Urinary bladder (tissue), 4 donors: ENCODE measurements at places on chromosomes 6 and 20.

- no peak for DNase-seq
Observed at GRCh38 chr20:46865824-46866223, 28.8 kb upstream of the EYA2 start.

DNA sequence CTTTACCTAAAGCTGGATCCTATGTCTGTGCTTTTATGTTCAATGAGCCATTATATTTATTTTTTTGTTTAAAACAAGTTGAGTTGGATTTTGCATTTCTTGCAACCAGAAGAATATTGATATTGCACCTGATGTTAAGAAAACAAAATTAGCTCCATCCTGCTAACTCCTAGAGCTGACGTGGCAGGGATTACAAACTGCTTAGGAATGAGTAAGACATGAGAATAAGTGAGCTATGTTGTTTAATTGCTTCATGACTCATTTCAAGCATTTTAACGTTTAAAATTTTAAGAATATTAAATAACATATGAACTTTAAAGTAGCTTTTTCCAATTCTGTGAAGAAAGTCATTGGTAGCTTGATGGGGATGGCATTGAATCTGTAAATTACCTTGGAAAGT, 663.5 kb downstream of the EPM2A start:
- no peak for DNase-seq

GRCh38 chr6:119476554-119476953, 127.0 kb upstream of the MAN1A1 start:
- no peak for DNase-seq

DNA sequence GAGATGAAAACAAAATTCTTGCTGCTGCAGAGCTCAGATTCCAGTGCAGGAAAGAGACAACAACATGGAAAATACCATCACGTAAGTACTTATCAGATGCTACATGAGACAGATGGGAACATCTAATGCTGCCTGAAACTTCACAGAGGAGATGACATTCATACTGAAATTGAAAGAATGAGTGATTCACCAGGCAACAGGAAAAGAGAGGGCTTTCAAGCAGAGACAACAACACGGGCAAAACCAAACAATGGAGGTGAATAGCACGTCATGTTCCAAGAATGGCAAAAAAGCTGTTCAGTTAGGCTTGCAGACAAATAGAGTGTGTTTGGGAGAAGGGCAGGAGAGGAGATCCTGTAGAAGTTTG, 39.3 kb downstream of the GTF2H5 start:
- no peak for DNase-seq

GRCh38 chr20:42444799-42445198, 744.9 kb downstream of the PTPRT start:
- DNase-seq: no peak

GRCh38 chr6:110404607-110405006, 10.8 kb downstream of the DDO start:
- DNase-seq: no peak

- DNase-seq: no peak
Observed at GRCh38 chr6:13368731-13369115, 40.4 kb upstream of the TBC1D7 start.

GRCh38 chr20:56299362-56299761, 50.8 kb downstream of the MC3R start:
- DNase-seq: no peak

- no peak for DNase-seq
Observed at GRCh38 chr6:132763269-132763668, 5.6 kb upstream of the VNN2 start.

DNA sequence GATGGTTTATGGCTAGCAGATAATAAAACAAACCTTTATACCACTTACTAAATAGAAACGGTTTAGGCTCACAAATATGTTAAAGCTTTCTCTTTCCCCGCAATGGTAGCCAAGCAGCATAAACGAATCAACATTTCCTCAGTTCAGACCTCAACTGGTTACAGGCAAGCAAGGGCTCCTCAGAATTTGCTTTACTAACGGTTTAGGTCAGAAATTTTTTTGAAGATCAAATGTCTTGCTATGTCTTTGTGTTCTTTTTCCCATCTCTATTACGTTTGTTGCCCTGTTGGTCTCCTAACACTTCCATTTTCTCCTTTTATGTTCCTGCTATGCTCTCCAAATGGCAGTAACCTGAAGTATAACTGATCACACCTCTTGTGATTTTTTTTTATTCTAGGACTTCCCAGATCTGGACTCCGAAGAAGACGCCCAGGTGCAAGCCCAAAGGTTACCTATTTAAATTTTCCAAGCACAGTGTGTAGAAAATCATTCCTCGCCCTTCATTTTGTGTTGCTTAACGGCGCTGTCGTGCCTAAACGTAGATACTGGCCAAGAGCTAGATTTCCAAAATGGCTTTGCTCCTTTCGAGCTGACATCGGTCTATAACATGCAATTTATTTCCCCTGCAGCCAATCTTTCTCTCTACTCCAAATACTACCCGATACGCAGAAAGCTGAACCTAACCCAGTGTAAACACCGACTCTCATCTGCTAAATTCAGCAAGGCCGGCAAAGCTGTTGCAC, 717 bp upstream of the ASF1A start:
- no peak for DNase-seq

DNA sequence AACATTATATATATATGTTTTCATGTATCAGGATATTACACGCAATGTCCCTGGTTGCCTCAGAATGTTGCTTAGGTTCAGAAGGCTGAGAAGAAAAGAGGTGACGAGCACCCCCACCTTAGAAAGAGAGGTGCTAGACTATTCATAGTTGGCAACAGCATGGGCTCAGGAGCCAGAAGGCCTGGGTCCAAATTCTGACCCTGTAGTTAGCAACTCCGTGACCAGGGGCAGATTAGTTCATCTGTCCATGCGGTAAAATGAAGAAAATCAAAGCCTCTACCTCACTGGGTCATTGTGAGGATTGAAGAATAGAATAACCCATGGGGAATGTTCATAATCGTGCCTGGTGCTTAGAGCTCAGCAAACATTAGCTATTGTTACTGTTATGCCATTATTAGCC, 5.4 kb upstream of the SIRT5 start:
- DNase-seq: no peak

DNA sequence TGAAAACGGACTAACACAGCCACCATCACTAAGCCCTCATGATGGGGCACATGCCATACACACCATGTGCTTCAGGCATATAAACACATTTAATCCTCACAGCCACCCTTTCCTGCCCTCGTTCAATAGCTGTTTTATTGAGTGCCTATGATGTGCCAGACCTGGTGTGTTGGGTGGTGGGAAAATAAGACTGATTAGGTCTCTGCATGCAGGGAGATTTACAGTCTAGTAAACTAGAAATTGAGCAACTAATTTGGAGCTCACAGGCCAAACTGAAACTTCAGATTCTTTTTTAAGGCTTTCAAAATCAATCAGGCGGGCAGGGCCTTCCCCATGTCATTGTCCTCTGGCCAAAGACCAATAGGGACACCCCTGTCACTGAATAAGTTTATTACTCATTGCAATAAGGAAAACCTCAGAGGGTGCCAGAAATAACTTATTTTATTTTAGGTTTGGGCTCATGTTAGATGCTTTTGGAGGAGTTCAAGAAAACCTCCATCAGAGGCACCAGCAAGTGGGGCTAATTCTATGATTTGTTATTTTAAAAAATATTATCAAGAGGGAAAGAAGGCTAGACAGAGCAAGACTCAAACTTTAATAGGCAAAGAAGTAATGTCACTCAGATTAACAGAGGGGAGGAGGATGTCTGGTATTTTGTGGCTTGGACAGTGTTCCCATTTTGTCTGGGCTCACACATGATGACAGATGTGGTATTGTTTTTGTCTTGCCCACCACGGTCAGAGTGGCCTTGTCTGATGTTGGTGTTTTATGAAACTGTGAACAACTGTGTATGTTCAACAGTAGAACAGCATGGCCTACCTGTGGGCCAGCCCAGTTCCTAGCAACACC, 12.0 kb downstream of the ZFP64 start:
- DNase-seq: no peak

DNA sequence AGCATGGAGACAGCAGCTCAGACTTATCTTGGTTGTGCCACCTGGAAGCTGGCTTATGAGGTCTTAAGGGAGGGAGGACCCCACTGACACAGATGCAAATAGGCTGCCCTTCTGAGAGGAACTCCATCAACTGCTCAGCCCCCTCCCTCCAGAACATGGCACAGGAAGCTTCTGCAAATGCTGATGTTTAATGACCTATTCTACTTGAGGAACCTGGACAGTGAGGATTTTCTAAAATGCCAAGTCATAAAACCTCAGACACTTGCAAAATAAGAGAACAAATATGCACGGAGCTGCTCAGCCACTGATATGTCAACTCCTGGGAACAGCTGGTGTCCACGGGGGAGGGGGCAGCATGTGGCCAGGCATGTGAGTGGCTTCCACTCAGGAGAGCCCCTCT, 3.5 kb downstream of the CST9 start:
- no peak for DNase-seq

GRCh38 chr6:5681480-5681879, 325.2 kb downstream of the NRN1 start:
- no peak for DNase-seq

GRCh38 chr6:650098-650497, 6.8 kb downstream of the HUS1B start:
- DNase-seq: no peak

DNA sequence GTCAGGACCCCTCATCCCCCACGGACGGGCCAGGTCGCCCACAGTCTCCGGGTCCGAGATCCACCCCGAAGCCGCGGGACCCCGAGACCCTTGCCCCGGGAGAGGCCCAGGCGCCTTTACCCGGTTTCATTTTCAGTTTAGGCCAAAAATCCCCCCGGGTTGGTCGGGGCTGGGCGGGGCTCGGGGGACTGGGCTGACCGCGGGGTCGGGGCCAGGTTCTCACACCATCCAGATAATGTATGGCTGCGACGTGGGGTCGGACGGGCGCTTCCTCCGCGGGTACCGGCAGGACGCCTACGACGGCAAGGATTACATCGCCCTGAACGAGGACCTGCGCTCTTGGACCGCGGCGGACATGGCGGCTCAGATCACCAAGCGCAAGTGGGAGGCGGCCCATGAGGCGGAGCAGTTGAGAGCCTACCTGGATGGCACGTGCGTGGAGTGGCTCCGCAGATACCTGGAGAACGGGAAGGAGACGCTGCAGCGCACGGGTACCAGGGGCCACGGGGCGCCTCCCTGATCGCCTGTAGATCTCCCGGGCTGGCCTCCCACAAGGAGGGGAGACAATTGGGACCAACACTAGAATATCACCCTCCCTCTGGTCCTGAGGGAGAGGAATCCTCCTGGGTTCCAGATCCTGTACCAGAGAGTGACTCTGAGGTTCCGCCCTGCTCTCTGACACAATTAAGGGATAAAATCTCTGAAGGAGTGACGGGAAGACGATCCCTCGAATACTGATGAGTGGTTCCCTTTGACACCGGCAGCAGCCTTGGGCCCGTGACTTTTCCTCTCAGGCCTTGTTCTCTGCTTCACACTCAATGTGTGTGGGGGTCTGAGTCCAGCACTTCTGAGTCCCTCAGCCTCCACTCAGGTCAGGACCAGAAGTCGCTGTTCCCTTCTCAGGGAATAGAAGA, 978 bp downstream of the HLA-A start:
- no peak for DNase-seq

DNA sequence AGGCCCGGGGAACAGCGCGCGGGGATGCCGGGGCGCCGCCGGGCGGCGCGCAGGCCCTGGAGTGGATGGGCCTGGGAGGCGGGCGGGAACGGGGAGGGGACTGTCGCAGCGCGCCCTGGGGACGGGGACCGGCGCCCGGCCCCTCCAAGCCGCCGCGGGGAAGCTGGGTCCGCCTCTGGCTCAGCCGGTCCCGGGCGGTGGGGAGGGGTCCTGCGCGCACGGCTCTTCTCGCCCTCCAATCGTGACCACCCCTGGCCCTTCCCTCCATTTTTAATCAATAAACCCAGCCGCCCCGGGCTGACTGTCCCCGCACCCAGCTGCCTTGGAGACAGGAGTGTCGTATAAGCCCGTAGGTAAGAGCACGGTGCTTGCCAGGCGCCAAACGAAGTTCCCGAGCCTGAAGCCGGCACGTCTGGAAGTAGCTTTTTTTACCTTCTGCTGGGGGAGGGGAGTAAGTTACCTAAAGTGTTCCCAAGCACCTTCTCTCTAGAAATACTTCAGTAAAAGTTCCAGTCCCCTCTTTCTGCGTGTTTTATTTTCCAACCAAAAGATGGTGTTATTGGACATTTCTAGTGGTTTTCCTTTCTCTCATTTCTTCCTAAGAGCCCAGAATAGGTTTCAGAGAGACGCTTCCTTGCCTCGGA, 780 bp upstream of the TAF4 start:
- DNase-seq: peak; percentile 51

DNA sequence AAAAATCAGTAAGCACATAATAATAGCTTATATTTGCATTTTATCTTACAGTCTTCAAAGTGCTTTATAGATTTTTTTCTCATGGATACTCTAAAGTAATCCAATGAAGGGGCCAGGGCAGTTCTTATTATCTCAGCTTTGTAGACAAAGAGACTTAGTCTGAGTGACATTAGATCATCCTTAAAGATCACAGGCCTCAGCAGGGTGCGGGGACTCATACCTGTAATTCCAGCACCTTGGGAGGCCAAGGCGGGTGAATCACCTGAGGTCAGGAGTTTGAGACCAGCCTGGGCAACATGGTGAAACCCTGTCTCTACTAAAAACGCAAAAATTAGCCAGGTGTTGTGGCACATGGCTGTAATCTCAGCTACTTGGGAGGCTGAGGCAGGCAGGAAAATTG, 14.5 kb downstream of the FERMT1 start:
- DNase-seq: no peak

DNA sequence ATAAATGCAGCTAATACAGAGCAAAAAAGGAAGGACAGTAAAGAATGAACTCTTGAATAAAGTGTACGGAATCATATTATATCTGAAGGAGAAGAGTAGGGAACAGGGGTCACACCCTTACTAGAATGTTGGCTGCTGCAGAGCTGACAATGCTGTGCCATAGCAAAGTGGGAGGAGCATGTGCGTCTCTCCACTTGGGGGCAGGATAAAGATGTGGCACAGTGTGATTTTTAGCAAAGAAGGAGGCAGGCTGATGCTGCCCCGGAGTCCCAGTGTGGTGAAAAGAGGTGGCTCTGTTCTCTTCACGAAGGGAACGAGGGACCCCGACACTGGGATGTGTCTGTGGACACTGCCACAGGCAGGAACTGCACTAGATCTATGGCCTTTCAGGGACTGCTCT, 67.5 kb downstream of the INSM1 start:
- no peak for DNase-seq

DNA sequence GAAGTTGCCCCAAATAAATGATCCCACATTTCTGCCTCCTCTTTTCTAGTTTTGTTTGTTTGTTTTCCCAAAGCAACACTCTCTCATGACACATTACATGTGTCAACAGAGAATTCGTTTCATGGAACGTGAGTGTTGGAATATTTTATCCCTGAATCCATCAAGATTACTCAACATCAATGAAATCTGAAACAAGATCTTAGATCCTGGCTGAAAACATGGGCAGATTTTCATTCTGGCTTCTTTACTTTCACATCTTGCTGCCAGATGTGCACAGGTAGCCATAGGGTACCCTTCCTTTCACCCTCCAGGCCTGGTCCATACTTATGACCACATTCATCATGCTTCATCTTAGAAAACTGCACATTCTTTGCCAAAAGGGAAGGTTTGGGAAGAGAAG, 347.0 kb downstream of the DOK5 start:
- DNase-seq: no peak

GRCh38 chr6:33904050-33904746, 100.4 kb upstream of the MLN start:
- no peak for DNase-seq

- DNase-seq: no peak
Observed at GRCh38 chr6:139131736-139132280, 3.1 kb upstream of the HECA start.

GRCh38 chr20:8361006-8361652, 229.1 kb downstream of the PLCB1 start:
- DNase-seq: no peak

GRCh38 chr6:28693751-28694443, 168.2 kb downstream of the GPX5 start:
- no peak for DNase-seq
